ENCODE measurements at places on chromosomes 5 and 9.

DNA sequence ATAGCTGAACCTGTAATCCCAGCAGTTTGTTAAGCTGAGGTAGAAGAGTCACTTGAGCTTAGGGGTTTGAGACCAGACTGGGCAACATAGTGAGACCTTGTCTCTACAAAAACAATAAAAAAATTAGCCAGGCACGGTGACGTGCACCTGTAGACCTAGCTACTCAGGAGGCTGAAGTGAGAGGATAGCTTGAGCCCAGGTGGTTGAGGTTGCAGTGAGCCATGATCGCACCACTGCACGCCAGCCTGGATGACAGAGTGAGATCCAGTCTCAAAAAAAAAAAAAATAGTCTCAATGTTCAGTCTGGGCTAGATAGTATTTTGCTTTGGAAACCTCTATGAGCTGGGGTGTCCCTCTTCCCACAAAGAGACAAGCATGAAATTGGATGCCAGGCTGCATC, 51.9 kb upstream of the IQGAP2 start:
- no peak for DNase-seq

- DNase-seq: peak; percentile 10
Observed at GRCh38 chr5:157484768-157485167, 24.8 kb downstream of the NIPAL4 start.

DNA sequence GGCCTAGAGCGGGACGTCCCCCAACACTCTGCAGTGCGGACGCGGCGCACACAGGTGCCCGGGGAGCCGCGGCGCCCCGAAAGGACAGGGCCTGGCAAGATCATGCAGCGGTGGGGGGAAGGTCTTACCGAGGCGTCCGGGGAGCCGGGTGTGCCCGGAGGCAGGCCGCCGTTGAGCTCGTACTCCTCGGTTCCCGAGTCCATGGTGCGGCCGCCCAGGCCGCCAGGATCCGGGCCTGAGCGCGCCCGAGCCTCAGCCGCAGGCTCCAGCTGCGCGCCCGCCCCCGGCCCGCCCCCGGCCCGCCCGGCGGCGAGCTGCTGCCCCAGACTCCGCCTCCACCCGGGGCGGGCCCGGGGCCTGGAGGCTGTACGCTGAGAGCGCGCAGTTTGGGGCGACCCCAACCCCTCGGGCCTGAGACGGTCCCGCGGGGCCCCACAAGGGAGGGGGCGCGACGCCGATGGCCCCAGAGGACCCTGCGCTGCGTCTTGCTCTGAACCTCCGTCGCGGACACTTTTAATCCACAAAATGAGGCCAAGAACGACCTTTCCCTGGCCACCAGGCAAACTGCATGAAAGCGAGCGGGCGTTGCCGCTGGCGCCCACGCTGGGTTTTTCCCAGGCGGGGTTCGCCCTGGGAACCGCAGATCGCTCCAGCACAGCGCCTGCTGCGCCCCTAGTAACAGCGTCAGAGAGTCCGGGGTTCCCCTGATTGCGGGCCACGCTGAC, at the start of gene NINJ1:
Gene NINJ1 (minus strand): TSS at position 237 of the 725 bp plus-strand sequence. CDS start 34 bp downstream, at position 203.
- no peak for DNase-seq

- DNase-seq: no peak
Observed at GRCh38 chr5:16656561-16657191, 39.9 kb upstream of the RETREG1 start.

DNA sequence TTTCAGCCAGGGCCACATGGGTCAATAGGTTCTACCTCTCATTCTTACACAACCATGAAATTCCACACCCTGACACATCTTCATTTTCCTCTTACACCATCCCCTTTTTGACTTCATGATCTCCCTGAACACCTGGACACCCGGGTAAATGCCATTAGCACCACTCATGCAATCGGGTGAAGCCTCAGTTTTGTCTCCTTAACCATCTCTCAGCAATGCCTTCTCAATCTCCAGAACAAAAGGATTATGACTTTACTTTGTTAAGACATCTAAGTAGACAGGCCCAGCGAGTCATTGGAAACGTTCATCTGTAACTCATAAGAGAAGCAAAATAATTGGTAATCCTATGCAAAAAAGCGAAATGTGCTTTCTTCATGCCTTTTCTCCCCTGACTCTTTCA, 49.9 kb downstream of the ADAMTS12 start:
- DNase-seq: no peak

GRCh38 chr9:110261632-110262031, 5.3 kb upstream of the TXN start:
- DNase-seq: peak; percentile 35

GRCh38 chr5:149005077-149005892, 57.6 kb downstream of the SH3TC2 start:
- peak; percentile 58 for DNase-seq

- no peak for DNase-seq
Observed at GRCh38 chr9:33211695-33212393, 28.1 kb upstream of the SPINK4 start.

DNA sequence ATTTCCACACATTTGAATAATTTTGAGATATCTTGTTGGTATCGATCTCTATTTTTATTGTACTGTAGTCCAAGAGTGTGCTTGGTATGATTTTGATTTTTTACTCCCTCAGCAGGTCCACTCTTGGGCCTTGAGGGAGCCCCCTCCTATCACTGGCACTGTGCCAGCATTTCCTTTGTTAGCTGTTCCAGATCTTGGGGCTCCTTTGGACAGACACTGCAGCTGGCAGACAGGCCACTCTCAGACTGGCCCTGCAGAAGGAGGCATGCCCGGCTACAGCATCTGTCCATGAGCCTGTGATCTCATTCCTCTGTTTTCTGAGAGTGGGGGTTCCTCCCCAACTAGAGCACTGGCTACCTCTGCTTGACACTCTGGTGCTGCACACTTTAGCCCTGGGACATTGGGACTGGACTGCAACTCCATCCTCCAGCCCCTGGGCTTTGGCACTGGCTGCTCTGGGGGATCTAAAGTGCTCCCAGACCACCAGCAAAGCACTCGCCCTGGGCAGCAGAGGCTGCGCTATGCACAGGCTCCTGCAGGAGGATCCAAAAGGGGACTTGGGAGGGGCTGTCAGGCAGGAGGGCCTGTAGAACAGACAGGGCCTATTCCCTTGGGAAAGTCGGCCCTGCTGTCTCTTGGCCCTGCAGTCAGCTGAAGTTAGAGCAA, 271.3 kb upstream of the DMAC1 start:
- DNase-seq: no peak

DNA sequence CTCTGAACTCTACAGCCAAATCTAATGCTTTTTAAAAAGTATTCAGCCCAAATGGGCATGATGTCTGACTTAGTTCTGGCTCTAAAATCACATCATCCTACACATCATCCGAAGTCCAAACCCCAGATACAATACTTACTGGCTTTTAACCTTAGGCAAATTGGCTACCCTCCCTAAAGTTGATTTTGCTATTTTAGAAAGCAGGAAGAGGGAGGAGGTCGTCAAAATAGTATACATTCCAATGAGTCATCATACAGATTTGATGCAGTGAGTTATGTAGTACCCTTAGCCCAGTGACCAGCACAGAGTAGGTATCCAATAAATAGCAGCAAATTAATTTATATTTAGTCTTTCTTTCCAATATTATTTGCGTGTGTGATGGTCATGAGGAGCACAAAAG, 582.0 kb upstream of the TUSC1 start:
- DNase-seq: no peak

GRCh38 chr5:553874-554273, 29.6 kb upstream of the SLC9A3 start:
- no peak for DNase-seq

GRCh38 chr5:72815580-72816283, 729 bp upstream of the TNPO1 start:
- no peak for DNase-seq

- no peak for DNase-seq
Observed at GRCh38 chr9:4334410-4334813, 34.5 kb upstream of the GLIS3 start.

GRCh38 chr5:65299861-65300260, 181.9 kb downstream of the ADAMTS6 start:
- DNase-seq: peak; percentile 32

DNA sequence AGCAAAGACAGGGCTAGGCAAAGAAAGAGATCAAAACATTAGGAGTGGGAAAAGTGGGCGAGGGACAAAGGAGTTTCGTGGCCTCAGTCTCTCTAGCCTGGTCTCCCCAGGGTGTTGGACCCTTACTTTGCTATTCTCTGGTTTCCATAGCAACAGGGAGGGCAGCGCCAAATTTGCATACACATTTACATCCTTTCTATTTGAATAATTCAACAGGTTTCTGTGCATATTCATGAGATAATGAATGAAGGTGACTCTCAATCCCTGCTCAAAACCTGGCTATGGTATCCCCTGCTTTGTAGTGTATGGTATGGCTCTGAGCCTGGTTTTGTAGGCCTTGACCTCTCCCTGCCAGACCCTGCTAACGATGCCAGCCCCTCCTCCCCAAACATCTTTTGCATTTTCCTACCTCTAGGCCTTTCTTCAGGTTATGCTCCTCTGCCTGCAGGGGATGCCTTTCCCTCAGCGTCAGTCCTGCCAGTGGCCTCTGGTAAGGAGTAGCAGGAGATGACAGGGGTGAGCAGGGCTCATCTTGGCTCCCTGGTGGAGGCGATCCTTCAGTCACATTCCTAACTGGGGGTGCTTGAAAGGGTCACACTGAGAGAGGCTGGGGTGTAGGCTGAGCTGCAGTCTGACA, 9.8 kb downstream of the RPP25L start:
- DNase-seq: no peak

GRCh38 chr5:79081779-79082178, 12.2 kb downstream of the BHMT2 start:
- no peak for DNase-seq

DNA sequence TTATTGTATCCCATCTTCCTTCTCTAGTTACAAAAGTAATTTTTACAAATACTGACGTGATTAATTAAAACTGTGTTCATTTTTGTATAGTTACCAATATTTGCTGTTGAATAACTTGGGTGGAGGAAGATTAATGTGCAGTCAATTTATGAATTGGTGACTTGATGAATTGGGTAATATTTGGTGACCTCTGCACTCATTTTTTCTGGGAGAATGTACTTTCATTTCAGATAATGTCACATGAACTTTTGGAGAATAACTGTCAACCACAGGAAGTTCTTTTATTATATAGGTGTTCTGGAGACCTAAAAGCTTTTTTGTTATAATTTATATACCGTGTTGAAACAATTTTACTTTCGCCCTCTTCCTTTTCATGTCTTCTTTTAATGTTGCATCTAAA, 26.4 kb upstream of the FKTN start:
- DNase-seq: no peak

- DNase-seq: peak; percentile 42
Observed at GRCh38 chr9:112866662-112867274, 23.9 kb downstream of the SLC46A2 start.

DNA sequence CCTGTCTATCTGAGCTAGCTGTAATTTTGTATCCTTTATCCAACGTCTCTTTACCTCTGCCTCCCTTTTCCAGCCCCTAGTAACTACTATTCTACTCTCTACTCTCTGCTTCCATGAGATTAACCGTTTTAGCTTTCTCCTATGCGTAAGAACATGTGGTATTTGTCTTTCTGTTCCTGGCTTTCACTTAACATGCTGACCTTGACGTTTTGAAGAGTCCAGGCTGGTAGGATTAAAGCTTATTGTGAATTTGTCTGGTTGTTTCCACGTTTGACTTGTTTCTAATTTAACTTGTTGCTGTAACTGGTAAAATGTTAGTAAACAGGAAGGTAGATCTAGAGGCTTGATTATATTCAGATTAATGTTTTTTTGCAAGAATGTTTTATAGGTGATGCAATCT, 385.3 kb downstream of the PSAT1 start:
- DNase-seq: no peak

DNA sequence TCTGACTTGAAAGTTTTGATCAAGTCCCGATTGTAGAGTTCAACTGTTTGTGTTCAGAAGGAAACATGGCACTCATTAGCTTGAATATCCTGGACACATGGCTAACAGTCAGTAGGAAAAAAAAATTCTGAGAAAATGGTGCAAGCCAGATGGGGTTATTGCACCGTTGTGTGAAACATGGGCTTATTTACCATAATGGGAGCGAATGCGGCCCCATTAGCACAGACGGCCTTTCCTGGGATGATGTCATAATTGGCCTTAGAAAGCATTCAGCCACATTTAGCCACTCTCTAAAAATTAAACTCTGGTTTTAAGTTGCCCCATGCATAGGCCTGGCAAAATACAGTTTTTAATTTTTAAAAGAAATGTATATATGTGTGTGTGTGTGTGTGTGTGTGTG, 112.1 kb downstream of the IRX2 start:
- DNase-seq: no peak

GRCh38 chr9:6072865-6073264, 57.4 kb upstream of the RANBP6 start:
- no peak for DNase-seq

- no peak for DNase-seq
Observed at GRCh38 chr5:74822288-74822687, 43.9 kb downstream of the FAM169A start.
